WERI-Rb-1 (cell line): ENCODE measurements at places on chromosomes 6 and 20.

DNA sequence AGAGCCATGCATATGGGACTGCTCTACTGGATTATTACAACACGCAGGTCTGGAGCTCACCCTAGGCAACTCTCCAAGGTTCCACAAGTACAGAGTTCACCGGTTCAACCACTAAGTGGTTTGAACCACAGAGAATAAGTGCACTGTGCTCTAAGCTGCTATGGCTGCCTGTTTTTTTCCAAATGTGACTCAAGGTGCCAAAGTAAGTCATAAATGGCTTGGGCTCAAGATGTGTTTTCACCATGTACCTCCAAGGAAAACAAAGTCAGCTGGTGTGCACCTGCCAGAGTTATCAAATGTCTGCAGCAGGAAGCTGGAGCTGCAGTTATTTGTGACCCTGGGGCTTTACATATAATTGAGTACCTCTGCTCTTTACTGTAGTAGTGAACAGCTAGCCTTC is 76.7 kb downstream of the PREP start:
- no peak for DNase-seq

- DNase-seq, result peak; percentile 19
These were observed 94.9 kb downstream of the RFX6 start for GRCh38 chr6:116971959-116972358.

GRCh38 chr20:59349277-59349676 is 48.9 kb downstream of the EDN3 start:
- no peak for DNase-seq

- DNase-seq, result no peak
These were observed 24.6 kb downstream of the ATG5 start for GRCh38 chr6:106300944-106301343.

DNA sequence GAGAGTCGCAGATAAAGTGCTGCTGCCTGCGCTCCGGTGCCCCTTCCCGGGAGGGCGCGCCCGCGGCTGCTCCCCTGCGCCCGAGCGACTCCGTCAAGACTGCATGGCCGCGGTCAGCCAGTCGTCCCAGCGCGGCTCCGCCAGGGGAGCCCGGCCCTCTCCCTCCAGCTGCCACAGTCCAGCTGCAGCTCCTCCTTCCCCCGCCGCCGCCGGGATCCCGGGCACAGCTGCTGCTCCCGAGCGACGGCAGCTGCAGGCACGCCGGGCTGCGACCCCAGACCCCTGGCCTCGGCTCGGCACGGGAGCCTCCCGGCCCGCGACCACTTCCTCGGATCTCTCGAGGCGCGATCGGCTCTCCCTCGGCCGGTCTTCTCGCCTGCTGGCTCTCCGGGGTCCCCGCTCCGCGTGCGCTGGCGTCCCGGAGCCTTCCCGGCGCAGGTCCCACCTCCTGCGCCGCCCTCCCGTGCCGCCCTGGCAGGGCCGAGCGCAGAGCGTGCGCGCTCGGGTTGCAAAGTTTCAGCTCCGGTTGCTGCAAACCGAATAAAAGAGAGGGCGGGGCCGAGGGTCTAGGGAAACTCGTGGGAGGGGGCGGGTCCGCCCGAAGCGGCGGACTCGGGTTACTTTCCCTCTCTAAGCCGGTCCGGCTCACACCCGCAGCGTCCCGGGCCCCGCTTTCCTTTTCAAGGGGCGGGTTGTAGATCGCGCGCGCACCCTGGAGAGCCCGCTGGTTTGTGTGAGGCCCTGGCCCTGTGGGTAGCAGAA is at the start of gene CNKSR3:
Gene CNKSR3 (minus strand): TSS at position 542 of the 762 bp plus-strand sequence. CDS start 571 bp downstream, outside the sequence.
- peak; percentile 83 for DNase-seq
